ENCODE measurements at places on chromosomes 12 and 14.
A peak's percentile ranks its signal among the peaks of the same experiment; 100 is the strongest.

DNA sequence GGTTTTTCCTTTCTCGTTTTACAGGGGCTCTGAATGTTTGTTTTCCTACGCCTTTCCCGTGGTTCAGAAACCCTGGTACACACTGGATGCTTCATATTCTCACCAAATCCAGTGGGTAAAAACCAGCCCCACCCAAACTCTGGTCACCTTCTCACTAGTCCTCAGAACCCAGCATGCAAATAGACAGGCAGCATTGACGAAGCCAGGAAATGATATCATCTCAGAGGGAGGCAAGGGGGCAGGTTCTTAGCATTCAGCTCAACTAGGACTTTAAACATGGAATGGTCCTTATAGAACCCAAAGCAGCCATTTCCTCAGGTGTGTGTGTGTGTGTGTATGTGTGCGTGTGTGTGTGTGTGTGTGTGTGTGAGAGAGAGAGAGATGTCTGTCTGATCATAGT, 142.0 kb downstream of the KCNK10 start:
- no peak for DNase-seq

DNA sequence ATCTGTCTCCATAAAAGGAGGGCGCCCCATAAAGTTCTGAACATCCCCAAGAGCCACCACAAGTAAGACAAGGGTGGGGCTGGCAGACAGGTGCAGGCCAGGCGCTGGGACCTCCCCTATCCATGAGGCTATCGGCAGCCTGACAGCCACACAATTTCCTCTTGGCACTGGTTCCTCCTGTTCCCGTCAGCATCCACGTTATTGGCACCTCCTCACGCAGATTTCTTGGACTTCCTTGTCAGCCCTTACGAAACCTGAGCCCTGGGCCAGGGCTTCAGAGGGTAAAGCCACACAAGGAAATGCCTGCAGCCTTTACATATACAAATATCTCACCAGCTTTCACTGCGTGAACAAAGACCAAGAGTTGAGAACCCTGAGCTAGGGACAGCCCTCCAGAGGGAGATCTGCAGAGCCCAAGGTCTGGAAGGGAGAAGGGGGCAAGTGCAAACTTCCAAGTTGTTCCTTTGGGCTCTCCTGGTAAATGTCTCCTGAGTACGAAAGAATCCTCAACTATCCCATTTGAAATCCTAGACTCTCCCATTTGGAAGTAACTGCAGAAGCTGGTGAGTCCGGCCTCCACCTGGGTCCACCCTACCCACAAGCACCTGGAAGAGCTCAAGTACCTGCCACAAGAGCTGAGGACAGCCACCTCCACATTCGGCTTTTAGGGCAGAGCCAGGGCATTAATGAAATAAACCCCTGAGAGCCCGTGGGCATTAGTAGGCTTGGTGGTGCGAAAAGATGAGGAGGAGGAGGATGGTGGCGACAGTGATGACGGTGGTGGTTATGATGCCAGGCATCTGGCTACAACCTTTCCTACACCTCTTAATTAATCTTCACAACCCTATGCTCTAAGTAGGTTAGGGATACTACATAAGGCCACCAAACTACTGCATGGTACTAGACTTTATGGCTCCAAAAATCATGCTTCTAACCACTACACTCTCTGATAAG, 5.5 kb upstream of the TC2N start:
- DNase-seq: peak; percentile 60

DNA sequence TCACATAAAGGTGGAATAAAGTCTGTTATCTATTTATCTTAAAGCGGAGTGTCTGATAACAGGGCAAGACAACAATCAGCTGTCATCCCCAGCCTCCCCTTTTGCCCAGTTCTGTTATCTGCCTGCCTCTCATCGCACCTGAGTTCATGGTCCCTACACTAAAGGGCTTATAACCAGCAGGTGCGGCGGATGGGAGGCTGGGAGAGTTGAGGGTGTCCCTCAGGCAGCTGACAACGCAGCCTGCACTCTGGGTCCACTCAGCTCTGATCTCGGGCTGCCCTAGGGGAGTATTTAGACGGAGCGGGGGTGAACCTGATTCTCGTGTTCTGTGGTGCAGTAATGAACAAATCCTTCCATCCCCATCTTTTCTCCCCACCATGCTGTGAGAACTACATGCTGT, 34.0 kb upstream of the JDP2 start:
- DNase-seq: no peak

DNA sequence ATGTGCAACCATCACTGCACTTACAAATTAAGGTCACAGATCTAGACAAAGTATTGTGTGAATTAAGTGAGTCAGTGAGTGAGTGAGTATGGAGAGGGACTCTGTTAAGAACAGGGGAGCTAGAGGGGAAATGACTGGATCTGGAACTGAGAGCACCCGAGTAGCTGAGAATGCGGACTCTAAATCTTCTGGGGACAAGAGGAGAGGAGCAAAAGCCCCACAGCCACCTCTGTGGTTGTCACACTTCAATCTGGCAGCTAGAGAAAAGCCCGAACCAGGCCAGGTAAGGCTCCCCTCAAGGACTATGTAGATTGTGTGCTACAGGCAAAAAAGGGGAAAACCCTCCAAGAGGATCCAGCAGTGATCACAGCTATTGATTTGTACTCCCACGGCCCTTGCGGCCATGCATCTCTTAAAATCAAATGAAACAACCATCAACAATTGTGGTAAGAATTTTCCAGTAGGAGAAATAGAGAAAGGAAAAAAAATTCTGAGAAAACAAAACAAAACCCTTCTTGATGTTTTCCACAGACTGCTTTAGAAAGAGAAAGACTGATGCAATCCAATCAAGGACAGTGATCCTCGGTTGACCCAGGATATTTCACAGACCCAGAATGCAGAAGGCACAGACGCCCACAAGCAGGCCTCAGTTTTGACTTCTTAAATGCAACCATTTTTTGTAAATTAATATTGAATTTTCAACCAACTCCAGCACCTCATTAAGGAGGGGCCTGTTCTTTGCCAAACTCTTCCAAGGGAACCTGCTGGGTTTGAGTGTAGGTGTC, 109.6 kb downstream of the SLC38A6 start:
- no peak for DNase-seq

DNA sequence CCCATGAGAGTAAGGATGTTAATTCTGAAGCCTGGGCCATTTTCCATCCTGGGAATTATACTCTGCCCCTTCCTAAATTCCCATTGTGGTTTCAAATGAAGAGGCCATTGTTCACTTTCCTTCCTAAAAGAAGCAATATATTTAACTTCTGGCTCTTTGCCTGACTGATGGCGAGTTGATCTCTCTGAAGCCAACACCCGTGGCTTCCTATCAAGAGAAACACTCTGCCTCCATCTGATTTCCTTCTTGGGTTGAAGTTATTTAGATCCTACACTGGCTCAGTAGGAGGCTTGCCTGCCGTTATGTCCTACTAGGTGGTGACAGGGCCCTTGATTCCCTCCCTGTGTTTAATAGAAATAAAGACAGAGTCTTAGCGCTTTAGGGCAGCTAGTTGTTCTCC, 97.4 kb downstream of the PRKCH start:
- DNase-seq: no peak

- no peak for DNase-seq
These were observed 5.4 kb downstream of the KCNH5 start for GRCh38 chr14:63039866-63040265.

GRCh38 chr14:60945984-60946383, 34.9 kb downstream of the TRMT5 start:
- no peak for DNase-seq

- no peak for DNase-seq
These were observed 97.6 kb downstream of the GCH1 start for GRCh38 chr14:54805070-54805444.

GRCh38 chr12:63882844-63883243, 38.3 kb downstream of the SRGAP1 start:
- DNase-seq: no peak

DNA sequence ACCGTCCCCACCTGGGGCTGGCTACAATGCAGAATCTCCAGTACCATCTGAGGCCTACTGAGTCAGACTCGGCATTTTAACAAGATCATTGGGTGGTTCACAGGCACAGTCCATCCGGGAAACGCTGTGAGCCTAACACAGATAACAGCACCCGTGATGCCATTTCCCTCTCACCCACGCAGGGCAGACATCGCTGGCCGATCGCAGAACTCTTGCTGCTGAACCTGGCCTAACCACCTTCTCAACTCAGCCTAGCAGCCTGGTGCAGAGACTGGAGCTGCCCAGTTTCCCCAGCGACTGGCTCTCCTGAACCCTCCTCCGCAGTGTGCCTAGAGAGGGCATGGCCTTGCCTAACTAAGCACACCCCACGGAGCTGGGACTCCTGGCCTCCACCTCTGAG, 83.3 kb downstream of the NCOR2 start:
- DNase-seq: no peak

GRCh38 chr14:73759714-73760597, 45.8 kb upstream of the PNMA1 start:
- peak; percentile 93 for DNase-seq

DNA sequence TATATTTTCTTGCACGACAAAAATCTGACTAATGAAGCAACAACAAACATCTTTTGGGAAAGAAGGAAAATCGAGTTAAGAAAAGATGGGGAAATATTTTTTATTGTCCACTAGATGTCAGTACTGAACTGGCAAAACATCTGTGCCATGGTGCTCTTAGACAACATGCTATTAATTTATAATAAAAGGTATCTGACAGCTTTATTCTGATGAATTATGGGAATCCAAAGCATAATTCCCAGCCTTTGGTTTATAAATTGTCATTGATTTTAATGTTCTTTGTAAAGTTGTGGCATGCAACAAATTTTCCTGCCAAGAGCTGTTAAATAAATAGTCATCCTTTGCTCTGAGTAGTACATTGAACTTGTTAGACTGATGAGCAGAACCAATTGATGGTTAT, 231.2 kb downstream of the ETNK1 start:
- DNase-seq: no peak

GRCh38 chr14:22519877-22520685, 68.9 kb downstream of the DAD1 start:
- DNase-seq: no peak

DNA sequence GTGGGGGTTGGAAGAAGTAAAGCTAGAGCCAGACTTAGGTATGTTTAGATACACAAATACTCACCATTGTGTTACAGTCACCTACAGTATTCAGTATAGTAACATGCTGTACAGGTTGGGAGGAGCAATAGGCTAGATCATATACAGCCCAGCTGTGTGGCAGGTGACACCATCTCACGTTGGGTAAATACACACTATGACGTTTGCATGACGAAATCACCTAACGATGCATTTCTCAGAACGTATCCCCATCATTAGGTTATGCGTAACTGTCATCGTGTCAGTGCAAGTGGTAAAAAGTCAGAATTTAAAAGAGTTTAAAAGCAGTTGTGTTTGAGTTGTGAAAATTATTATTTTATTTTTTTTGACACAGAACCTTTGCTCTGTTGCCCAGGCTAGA, 167.1 kb downstream of the APAF1 start:
- DNase-seq: no peak

GRCh38 chr12:82705774-82706173, 19.1 kb downstream of the TMTC2 start:
- no peak for DNase-seq

DNA sequence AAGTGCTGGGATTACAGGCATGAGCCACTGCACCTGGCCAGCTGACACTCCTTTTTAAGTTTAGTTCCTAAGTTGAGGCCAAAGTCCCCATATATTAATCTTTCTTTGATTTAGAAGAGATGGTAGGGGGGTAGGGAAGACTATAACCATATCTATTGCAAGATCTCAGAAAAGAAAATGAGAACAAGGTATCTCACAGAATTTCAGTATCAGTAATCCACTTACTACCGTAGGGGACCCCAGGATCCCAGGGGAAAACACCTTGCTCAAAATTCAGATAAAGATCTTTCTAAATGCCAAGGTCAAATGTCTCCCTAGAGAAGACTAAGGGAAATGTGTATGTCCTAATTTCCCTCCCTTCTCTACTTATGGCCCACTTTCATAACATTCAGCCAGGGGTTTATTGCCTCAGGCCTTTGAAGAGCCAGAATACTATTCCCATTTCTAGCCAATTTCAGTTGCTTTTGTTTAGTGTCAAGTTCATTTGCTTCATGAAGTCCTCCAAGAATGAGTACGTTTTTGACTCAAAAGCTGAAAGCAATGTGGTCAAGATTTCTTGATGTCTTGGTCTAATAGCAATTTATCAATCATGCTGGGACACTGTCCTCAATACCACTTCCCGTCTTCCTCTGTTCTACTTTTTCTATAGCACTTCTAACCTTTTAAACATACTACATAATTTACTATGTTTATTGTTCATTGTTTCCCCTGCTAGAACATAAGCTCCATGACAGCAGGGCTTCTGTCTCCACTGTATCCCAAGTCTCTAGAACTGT, 86.3 kb downstream of the DCAF5 start:
- no peak for DNase-seq

DNA sequence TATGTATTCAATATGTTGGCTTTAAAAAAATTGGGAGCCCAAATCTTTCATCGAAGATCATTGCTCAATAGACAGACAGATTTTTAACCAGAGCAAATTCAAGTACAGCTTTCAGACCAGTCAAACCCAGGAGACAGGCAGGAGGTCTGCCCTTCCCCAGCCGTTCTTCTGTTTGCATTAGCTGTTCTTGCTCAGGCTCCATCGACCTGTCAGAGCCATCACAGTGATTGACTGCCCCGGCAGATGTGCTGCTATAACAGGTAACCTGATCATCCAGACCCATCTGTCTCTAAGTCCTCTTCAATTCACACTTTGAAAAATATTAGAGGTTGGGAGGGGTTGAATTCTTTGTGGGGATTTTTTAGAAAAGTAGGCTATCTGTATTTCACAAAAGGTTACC, 453.5 kb downstream of the FOXG1 start:
- DNase-seq: no peak

DNA sequence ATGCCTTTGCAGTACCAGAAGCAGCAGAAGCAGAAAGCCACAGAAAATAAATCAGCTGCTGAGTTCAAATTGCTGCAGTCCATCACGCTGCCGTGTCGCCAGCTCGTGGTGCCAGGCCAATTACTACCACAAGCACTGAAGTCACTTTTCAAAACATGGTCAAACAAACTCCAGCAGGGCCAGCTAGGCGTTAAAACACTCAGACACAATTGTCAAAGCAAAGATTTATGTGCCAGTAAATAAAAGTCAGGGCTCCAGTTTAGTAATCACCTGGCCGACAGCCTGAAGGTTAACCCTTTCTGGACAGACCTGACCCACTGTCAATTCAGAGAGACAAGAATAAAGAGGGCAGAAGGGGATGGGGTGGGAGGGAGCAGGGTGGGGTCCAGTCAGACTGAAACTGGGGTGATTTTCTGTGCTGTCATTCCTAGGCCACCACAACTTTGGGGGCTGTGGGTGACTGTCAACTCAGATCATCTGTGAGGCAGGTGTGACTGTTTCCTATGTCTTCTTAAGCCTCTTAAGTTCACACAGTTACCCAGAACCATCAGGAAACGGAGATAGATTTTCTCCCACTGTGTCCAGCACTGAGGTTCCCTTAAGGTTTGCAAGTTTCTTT, 109.8 kb upstream of the FUT8 start:
- no peak for DNase-seq

DNA sequence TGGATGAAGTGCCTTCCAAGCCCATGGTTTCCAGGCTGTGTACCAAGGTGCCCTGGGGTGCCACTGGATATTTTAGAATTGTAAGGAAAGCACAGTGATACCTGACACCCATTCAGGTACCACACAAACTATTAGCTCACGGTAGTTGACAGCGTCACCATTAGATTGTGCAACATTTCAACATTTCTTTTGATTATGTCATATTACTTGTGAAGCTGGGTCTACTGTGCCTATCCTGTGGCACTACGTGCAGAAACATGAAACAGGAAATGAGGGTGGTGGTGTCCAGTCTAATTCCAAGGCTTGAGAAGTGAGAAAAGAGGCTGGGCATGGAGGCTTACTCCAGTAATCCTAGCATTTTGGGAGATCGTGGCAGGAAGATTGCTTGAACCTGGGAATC, 75.5 kb upstream of the CPM start:
- no peak for DNase-seq

GRCh38 chr14:44970907-44971306, 8.9 kb downstream of the TOGARAM1 start:
- no peak for DNase-seq
